ENCODE measurements at places on chromosomes 2 and 18.
A peak's percentile ranks its signal among the peaks of the same experiment; 100 is the strongest.

DNA sequence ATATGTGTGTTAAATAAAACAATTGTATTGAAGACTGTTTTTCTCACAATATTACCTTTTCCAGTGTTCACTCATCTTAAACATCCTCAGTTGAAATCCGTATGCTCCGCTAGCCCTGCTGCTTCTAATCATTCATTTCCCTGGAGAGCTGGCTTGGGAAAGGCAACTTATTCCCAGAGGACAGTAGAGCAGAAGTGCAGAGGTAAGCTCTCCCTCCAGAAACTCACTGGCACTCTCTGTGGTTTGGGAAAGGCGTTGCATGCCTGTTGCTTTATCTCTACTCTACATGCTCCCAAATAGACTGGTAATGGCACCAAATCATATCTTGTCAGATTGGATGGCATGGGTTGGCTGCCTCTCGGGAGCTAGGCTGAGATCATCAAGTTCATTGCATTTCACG, 117.1 kb upstream of the BOD1L2 start:
- DNase-seq = no peak

DNA sequence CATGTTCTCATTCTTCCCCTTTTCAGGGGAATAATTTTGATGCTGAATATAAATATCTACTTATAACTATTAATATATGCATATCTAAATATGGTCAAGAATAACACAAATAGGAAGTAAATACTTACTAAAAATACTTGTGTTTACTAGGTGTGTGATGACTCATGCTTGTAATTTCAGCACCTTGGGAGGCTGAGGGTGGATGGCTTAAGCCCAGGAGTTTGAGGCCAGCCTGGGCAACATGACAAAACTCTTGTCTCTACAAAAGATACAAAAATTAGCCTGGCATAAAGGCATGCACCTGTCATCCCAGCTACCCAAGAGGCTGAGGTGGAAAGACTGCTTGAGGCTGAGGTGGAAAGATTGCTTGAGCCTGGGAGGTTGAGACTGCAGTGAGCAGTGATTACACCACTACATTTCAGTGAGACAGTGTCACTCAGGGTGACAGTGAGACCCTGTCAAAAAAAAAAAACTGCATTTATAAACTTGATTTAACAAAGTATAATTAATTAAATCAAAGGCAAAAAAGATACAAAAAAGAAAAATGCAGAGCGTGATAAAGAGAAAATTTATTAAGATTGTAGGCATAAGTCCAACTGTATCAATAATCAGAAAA, 703.1 kb upstream of the VRK2 start:
- DNase-seq = no peak

DNA sequence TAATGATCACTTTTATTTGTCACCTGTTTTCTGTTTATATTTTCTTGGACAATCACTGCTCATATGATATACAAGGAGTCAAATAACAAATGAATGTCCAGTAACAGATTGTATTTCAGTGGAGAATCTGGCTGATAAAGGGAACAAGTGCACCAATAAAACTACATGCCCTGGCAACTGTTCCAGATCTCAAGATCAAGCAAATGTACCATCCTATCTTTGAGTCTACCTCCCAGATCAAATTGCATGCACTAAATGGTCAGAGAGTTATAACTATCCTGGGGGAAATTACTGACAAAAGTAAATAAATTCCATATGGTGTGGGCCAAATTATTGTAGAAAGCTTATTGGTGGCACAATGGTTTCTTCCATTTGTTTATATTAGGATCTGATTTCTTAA, 452.8 kb downstream of the MBD2 start:
- no peak for DNase-seq

- DNase-seq = no peak
Measured at GRCh38 chr2:20481798-20482405, 35.0 kb downstream of the RHOB start.

DNA sequence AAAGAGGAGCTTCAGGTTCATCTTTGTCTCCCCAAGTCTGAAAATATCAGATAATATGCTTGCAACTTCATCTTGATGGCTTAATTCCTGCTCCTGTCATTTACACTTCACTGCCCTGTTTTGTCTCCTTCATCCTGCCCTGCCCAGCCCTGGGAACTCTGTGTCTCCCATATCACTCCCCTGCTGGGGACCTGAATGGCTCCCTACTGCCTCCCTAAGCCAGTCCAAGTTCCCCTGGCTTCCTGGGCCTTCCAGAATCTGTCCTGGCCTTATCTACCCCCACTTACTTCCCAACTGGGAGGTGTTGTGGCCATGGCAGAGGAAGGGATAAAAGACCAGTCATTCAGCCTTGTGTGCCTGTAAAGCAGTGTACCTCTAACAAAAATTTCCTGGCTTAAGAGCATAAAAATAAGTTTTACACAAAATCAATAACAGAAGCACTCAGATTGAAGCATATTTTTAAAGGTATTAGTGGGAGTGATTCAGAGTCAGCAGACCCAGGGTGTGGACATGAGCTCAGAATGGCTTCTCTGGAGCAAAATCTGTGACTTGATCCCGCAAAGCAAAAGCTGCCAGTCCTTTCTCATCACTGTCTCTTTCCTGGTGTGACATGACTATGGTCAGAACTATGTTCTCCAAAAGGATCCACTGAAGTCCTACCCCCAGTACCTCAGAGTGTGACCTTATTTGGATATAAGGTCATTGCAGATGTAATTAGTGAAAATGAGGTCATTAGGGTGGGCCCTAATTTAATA, 59.1 kb downstream of the INO80C start:
- DNase-seq = no peak

DNA sequence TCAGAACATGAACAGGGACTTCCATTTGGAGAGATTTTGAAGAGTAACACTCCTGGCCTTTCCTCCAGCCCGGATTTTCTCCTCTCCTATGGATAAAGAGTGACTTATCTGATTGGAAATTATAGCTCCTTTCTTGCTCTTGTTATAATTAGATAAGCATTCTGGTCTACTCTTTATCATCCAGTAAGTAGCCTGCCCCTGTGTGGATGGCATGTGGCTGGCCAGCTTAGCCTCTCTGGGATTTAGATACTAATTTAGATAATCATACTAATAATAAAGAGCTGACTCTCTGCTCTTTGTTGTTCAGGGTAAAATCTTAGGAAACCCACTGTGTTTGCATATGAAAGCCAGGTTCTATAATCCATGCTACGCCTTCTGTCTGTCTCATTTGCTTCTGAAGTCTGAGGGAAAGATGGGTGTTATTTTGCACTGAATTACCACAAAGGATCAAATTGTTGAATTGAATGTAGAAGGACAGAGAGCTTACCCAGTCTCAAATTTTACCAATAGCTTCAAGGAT, 438.8 kb downstream of the SPAG16 start:
- DNase-seq = no peak

GRCh38 chr2:209389171-209389618, 34.7 kb upstream of the MAP2 start:
- DNase-seq = no peak

- DNase-seq = no peak
Measured at GRCh38 chr2:85788603-85789002, 34.8 kb downstream of the ATOH8 start.

DNA sequence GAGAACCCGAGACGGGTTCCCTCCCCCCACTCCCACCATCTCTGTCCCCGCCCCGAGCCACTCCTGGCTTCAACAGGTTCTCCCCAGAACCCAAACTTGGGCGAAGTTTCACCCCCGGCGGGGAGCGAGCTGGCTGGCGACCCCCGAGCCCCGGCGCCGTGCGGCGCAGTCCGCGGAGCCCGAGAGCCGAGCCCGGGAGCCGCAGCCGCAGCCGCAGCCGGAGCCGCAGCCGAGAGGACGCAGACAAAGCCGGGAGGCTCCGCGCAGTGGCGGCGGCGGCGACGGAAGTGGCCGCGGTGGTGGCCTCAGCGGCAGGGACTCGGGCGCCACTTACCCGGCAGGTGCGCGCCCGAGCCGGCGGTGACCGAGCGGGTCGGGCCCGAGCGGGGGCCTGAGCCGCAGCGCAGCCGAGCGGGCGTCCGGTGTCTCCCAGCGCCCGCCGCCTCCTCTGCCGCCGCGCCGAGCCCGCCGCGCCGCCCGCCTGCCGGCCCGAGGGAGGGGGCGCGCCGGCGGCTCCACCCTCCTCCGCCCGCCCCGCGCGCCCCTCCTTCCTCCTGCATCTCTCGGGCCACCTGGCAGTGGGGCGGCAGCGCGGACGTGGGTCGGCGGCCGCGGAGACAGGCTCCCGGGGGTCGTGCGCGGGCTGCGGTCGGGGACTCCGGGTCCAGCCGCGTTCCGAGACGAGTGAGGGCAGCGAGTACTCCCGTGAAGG, at the start of gene ECEL1:
Gene ECEL1, minus strand, starts transcription at position 450 of the 712 bp plus-strand sequence. CDS start 1,181 bp downstream, outside the sequence.
- DNase-seq = no peak

GRCh38 chr2:145743011-145743410, 1223.1 kb upstream of the ZEB2 start:
- DNase-seq = no peak

DNA sequence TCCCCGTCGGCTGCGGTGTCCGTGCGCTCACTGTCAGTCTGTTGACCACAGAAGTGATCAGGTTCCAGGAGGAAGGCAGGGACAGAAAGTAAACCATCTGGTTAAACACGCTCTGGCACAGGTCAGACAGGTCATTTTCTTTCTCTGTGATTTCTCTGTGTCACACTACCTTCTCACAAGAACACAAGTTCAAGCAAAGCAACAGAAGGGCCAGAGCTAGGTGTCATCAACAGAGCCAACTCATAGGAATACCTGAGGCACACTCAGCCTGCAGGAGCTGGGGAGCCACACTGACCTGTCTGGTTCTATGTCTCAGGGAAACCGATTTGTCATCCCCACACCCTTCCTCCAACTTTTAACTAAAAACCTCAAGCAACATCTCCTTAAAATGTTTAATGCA, 115.1 kb upstream of the ZBTB14 start:
- DNase-seq = no peak

GRCh38 chr2:132667706-132668105, 2.3 kb downstream of the LYPD1 start:
- peak; percentile 52 for DNase-seq

GRCh38 chr2:95023222-95023597, 2.3 kb upstream of the MAL start:
- no peak for DNase-seq

DNA sequence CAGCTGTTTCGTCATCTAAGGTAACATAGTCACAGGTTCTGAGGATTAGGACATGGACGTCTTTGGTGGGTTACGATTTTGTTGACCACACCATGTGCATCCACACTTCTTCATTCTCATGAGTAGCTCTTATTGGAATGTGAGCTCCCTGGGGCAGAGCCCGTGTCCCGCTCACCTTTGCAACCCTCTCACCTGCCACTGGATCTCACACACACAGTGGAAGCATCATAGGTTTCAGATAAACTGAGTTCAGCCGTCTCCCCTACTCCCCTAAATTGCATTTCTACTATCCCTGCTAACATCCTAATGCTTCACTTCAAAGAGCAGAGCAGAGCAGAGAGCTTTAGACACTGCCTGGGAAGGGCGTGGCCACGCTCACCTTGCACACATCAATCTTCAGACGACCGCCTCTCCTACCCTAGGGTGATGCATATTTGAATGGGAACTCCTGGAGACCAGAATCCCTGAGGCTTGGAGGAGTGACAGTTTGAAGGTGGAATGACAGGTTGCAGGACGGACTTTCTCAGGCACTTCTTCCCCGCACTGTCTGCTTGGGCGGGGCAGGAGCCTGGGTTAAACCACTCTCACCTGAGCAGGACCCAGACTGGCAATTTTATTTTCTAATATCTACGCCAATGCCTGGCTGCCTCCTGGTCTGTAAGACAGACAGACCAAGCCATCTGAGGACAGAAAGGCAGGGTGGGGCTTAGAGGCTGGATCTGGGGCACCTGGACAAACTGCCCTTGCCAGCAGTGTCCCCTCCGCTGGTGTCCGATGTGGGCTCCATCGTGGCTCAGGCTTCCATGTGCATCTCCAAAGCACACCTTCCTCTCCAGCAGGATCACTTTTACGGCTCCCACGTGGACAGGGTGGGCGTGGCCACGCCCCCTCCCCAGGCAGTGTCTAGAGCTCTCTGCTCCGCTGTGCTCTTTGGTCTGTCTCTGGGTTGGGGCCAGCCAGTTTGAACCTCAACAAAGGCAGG, 229.5 kb upstream of the COPS8 start:
- no peak for DNase-seq

DNA sequence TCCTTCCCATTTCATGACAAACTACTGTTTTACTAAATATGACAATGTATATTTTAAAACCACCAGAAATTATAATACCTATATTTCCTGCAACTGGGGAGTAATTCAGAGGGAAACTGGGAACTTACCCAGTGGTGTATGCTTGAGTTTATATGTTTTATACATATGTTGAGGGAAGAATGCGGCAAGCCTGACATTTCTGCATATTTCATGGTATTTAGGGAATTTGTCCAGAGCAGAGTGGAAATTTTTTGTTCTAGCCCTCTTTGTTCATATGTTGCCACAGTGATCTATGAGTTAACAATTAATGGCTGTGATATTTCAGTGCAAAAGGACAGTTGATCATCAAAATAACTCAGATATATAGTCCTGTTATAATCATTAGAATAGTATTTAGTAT, 230.8 kb upstream of the VWC2L start:
- no peak for DNase-seq

GRCh38 chr18:67969458-67969857, 452.9 kb upstream of the DSEL start:
- no peak for DNase-seq

GRCh38 chr2:169528271-169528701, 18.8 kb downstream of the KLHL41 start:
- DNase-seq = peak; percentile 13

DNA sequence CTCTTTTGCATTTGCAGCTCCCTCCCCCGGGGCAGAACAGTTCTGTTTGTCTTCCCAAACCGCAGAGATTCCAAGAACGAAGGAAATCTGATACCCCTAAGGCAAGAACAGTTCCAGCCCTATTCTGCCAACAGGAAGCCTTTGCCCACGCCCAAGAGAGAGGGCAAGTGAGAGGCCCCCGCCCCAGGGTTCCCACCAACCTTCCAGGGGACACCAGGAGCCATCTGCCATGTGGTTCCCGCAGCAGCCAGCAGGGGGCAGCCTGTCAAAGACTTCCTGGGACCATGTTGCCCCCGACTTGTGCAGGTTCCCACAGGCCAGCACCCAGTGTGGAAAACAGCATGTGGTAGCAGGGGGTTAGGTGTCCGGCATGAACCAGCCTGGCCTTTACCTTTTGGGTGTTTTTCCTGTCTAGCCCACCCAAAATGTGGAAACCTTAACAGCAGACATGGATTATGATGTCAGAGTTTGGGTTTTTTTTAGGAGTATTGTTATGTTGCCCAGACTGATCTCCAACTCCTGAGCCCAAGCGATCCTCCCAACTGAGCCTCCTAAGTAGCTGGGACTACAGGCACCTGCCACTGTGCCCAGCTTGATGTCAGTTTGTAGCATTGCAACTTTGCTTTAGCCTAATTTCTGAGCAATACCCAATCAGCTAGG, 21.7 kb upstream of the EFHD1 start:
- DNase-seq = peak; percentile 45

Data from astrocyte (in vitro differentiated cells and primary cell).